DMS79 treated with DMSO at 0.1 percent for 48 hours (cell line): ENCODE measurements at places on chromosomes 5 and 9.

DNA sequence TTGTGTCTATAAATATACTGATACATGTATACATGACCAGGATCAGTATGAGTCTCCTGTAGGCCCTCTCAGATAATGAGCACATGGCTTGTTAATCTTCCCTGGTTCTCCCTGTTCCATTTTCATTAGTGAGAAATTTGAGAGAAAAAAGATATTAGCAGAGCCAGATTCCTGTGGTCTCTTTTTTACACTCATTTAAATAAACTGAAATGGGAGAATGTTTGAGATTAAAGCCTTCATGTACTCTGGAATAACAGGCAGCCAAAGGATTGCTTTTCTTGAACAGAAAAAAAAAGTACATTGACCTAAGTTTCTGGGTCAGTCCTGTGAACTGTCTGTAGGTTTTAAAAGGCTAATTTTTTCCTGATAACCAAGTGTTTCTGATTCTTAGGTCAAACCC, 44.2 kb downstream of the PWWP2A start:
- DNase-seq = no peak

GRCh38 chr5:1915316-1915715, 32.6 kb upstream of the IRX4 start:
- DNase-seq = no peak

DNA sequence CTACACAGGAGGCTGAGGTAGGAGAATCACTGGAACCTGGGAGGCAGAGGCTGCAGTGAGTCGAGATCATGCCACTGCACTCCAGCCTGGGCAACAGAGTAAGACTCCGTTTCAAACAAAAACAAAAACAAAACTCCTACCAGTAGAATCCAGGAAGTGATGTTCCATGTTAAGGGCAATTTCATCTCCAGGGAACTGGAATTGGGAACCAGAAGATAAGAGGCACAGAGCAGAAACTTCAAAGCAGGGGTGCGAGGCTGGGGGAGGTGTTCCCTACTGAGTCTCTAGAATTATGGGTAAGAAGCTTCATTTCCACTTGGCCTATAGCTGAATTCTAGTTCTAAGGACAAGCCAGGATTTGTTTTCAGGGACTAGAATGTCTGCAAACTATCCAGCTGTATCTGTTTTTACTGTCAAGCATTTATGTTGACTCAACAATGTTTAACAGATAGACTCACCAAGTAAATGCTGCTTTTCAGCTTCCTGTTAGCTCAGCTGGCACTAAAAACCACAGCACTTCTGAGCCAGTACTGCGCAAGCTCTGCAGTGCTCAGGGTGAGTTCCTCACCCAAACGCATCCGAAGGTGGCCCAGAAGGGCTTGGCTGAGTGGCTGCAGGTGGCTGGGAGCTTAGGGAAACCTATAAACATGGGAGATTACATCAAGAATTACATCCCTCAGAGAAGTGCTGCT, 320.1 kb downstream of the MTRR start:
- DNase-seq = no peak

GRCh38 chr5:1140171-1140817, 28.4 kb upstream of the SLC12A7 start:
- peak; percentile 73 for DNase-seq

DNA sequence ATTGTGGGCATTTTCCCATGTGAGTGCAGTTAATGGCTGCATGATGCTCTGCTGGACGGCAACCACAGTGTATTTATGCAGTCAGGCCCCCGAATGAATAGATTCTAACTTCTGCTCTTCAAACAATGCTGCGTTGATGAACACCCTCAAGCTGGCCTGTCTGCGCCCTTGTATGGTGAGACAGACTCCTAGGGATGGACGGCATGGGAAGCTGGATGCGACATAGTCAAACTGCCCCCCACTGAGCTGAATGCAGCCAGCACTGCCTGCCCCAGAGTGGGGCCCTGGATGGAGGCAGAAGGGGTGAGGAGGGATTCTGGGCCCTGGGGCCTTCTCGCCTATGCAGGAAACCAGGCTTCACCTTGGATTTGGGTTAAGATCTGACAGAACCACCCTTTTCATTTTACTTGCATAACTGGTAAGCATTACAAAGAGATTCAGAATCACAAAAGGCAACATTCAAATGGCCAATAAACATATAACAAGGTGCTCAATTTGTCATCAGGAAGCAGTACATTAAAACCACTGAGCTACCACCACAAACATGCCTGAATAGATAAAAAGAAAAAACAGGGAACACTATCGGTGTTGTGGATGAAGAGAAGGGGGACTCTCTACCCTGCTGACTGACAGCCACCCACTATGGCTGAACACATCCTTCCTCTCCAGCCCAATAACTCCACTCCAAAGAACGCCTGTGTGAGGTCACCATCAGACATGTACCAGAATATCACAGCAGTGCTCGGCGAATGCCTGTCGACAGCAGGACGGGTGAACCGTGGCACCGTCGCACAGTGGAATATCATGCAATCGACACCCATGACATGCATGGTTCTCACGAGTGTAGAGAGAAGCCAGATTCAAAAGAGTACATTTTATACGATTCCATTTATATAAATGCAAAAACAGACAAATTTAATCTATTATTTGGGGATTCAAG, 79.1 kb downstream of the RAPGEF1 start:
- no peak for DNase-seq

DNA sequence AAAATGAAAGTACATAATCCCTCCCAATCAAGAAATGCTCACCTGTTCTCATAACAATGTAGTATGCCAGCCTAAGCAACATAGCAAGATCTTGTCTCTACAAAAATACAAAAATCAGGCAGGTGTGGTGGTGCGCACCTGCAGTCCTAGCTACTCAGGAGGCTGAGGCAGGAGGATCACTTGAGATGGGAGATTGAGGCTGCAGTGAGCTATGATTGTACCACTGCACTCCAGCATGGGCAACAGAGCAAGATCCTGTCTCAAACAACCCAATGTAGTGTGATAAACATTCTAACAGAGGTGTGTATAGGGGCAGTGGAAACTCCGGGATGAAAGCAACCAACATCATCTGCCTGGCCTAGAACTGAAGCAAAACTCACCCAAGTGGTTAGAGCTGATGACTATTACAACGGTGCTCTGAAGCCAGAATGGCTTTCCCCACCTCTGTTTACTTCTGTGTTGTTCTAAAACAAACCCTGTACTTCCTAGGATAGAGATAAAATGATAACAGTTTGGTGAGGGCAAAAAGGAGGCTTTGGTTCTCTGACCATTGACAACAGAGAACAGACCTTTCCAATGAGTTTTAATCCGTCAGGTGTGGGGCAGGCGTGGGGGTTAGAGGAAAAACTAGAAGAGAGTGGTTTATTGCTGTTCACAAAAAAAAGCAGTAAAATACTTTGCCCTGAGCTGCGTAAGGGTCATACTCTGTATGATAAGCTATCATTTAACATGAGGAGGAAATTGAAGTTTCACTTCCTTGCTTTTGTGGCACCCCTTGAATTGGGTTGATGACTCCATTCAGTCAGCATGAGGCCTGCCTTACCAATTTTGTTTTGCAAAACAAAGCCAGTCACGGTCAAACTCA, 18.9 kb downstream of the WNT8A start:
- DNase-seq = no peak

GRCh38 chr5:133386662-133387061, 225.7 kb downstream of the FSTL4 start:
- no peak for DNase-seq

GRCh38 chr9:108182950-108183381, 672.8 kb downstream of the ACTL7B start:
- DNase-seq = no peak

GRCh38 chr5:87210743-87211142, 56.9 kb upstream of the RASA1 start:
- no peak for DNase-seq

DNA sequence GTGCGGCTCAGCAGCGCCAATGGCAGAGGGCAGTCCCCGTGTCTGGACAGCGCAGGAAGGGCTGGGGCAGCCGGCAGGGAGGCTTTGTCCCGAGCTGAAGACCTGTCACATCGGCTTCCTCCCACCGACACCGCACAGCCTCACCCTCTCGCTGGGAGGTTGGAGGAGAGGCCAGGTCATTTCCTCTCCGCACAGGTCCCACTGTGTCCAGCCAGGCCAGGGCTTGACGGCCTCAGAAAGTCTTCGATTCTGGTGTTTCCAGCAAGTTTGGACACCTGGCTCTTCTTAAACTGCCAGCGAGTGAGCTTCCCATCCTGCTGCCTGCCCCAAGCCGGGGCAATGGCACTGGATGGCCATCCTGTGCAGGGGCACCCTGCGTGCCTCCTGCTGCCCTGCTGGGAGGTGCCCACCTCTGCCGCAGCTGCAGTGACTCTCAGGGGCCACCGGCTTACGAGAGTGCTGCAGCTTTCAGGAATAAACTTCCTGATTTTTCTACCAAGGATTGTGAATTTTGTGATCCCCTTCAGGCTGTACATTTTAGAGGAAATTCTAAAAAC, 33.9 kb downstream of the AHRR start:
- DNase-seq = no peak
